ENCODE measurements at places on chromosomes 16 and 17. TPM values are rescaled to one million over a fixed set of nuclear protein-coding genes. Genes with fewer than 3 reads are reported as not detected.

Gene CRK
- total RNA-seq = 88.4 TPM

Gene TBC1D3G
- not detected for total RNA-seq

Gene MT4
- not detected for total RNA-seq

Gene CDRT15
- not detected for total RNA-seq

Gene KRT27
- not detected for total RNA-seq

Gene ZNF263
- total RNA-seq = 35.5 TPM

Gene ZNF469
- 7.7 TPM for total RNA-seq

Gene KDM8
- 2.5 TPM for total RNA-seq

Gene OSBPL7
- 12.2 TPM for total RNA-seq

Gene SRL
- total RNA-seq = 0.06 TPM

Gene HSD17B1
- total RNA-seq = 1.8 TPM

Gene FAM171A2
- total RNA-seq = 2.5 TPM

Gene UTS2R
- total RNA-seq = not detected

Gene UBE2Z
- total RNA-seq = 126 TPM

Gene CASKIN1
- total RNA-seq = 0.35 TPM

Gene ASGR1
- 1.0 TPM for total RNA-seq

Gene TNS4
- 254 TPM for total RNA-seq

Gene SYNGR3
- 9.5 TPM for total RNA-seq

Data from A549 treated with Mapracorat at 1 μM for 4 hours (cell line).